ENCODE measurements at places on chromosomes 5 and 9. TPM values are rescaled to one million over a fixed set of nuclear protein-coding genes. Genes with fewer than 3 reads are reported as not detected.

DNA sequence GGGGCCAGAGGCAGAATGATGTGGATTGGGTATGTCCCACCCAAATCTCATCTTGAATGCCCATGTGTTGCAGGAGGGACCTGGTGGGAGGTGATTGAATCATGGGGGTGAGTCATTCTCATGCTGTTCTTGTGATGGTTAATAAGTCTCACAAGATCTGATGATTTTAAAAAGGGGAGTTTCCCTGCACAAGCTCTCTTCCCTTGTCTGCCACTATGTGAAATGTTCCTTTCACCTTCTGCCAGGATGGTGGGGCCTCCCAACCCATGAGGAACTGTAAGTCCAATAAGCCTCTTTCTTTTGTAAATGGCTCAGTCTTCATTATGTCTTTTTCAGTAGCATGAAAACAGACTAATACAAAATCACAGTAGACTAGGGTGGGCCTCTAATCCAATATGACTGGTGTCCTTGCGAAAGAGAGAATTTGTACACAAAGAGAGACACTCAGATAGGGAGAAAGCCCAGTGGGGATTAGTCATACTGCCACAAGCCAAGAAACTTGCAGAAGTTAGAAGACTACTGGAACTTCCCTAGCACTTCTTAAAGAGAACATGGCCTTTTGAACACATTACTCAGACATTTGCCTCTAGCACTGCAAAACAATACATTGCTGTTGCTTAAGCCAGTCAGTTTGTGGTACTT, 68.4 kb downstream of the ANXA1 start:
- DNase-seq, result no peak

DNA sequence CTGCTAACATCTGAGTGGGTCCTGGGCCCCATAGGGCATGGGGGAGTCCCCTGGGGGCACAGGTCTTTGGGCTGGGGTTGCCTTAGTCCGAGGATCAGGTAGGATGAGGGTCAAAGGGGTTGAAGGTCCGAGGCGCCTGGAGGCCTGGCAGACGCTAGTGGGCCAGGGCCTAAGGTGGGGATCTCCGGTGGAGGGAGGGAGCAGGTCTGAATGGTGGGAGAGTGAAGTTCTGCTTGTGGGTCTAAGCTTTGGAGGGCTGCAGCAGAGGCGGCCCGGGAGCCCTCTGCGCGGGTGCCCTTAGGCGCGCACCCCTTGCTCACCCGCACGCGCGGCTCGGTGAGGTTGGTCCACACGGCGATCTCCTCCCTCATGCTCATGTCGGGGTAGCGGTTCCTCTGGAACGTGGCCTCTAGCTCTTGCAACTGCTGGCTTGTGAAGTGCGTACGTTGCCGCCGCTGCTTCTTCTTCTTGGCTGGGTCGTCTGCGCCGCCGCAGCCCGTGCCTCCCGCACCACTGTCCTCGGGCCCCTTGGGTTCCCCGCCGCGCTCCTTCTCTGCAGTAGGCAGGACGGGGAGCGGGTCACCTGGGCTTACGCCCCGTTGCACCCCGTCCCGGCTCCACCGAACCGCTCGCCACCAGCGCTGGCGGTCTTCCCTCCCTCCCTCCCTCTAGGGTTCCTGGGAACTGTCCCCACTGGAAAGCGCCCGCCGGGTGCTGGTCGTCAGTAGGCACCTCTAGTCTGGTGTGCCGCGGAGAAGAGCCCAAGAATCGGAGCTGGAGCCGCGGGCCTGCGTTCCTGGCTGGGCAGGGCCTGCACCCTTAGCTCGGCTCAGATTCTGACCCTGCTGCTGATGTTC, 2.8 kb downstream of the PITX1 start:
- DNase-seq, result no peak

DNA sequence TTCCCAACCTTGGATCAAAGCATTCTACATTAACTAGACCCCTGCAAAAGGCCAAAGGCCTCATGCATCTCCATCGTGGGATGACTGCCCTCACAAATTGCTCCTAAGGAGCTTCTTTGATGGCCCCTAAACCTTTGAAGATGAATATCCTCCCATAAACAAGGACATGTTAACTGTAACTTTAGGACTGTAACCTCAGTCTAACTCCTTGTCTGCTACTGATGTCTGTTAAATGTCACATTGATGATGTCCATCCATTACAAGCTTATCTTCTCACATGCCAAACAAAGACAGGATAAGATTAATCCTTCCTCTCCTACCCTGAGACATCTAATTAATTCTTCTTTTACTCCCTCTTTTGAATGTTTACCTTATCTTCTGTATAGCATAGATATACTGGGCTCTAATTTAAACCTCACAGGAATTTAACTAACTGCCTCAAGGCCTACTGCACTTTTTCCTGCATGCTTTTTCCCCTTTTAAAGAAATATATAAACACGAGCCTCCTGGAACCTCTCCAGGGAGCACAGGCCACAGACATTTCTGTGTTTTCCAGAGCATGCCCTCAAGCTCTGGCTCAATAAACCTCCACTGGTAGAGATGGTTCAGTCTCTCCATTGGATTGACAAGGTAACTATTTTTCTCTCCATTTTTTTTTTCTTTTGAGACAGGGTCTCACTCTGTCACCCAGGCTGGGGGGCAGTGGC, 90.6 kb upstream of the SLC25A48 start:
- no peak for DNase-seq

DNA sequence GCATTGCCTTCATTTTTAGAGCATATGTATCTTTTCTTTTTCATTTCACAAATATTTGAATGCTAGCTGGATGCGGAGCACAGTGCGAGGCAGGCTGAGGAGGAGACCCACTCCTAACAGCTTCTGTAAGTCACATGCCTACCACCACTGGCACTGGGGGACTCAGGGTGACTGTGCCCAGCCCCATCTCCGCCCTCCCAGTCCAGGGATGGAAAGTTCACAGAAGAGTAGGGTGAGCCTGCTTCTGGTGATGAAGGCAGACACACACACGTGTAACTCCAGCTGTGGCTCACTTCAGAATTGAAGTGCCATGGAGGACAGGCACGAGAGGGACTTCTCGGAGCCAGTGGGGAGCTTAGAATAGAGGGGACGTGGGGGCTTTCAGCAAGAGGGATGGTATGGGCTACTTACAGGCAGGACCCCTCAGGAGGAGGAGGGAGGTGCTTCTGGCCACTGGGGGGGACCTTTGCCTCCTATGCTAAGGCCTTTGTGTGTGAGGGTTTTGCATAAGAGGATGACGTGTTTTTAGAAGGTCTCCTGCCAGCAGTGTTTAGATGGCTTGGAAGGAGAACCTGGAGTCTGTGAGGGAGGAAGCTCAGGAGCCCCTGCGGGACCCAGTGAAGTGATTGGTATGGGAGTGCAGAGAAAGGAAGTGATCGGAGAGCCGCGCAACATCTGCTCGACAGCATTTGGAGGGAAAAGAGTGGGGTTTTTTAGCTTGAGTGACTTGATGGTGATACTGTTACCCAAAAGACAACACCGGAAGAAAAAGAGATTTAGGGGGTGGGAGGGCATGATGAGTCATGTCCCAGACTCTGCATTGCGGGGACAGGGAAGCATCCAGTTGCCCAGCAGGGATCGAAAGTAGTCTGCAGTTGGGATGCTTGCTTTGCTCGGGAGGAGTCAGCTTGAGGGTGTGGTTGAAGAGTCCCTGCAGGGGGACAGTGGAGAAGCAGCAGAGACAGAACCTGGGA, 163.5 kb upstream of the OTULINL start:
- no peak for DNase-seq

DNA sequence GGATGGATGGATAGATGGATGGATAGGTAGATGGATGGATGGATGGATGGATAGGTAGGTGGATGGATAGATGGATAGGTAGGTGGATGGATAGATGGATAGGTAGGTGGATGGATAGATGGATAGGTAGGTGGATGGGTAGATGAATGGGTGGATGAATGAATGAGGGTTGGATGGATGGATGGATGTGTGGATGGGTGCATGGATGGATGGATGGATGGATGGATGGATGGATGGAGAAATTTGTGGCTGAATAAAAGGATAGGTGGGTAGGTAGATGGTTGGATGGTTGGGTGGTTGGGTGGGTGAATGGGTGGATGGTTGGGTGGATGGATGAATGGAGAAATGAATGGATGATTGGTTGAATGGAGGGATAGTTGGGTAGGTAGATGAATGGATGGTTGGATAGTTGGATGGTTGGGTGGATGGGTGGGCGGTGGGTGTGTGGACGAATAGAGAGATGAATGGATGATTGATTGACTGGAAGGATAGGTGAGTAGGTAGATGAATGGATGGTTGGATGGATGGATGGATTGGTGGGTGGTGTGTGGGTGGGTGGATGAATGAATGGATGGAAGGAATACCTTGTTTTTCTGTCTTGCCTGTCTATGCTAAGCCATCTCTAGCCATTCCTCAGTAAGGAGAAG, 71.0 kb upstream of the ASS1 start:
- DNase-seq, result no peak

- DNase-seq, result no peak
Measured at GRCh38 chr9:112316258-112316943, 17.0 kb downstream of the PTBP3 start.

LPAR1 gene
- 67.6 TPM for total RNA-seq

PIK3R1 gene
- total RNA-seq, result 185 TPM

PTGDS gene
- 111 TPM for total RNA-seq

Measured in ureter (tissue), 1 donor.